ENCODE measurements at places on chromosomes 7 and 10. TPM values are rescaled to one million over a fixed set of nuclear protein-coding genes. Genes with fewer than 3 reads are reported as not detected.

DNA sequence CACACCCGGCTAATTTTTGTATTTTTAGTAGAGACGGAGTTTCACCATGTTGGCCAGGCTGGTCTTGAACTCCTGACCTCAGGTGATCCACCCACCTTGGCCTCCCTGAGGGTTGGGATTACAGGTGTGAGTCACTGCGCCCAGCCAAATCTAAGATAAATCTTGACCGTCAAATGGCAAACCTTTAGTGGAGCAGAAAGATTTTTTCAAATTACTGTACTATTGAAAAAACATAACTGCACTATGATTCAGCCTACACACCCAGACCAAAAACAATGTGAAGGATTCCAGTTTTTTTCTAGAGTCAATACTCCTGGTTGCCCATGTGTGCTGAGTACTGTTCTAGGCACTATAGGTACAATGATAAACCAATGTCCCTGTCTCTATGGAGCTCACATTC, 33.9 kb upstream of the SVIL start:
- no peak overlapping the region for H3K27ac ChIP-seq
- H3K4me3 ChIP-seq: no peak overlapping the region
- no peaks in the 10 kb centered on the region for H3K27me3 ChIP-seq
- no peak for DNase-seq
- no peaks in the 10 kb centered on the region for H3K4me1 ChIP-seq

- H3K27ac ChIP-seq: no peak overlapping the region
- H3K4me3 ChIP-seq: no peak overlapping the region
- no peak for DNase-seq
- H3K4me1 ChIP-seq: no peaks in the 10 kb centered on the region
- no peaks in the 10 kb centered on the region for H3K36me3 ChIP-seq
- H3K27me3 ChIP-seq: peaks cover 9% of the 10 kb centered on the region
Measured at GRCh38 chr7:29749701-29750321, 56.5 kb upstream of the WIPF3 start.

DNA sequence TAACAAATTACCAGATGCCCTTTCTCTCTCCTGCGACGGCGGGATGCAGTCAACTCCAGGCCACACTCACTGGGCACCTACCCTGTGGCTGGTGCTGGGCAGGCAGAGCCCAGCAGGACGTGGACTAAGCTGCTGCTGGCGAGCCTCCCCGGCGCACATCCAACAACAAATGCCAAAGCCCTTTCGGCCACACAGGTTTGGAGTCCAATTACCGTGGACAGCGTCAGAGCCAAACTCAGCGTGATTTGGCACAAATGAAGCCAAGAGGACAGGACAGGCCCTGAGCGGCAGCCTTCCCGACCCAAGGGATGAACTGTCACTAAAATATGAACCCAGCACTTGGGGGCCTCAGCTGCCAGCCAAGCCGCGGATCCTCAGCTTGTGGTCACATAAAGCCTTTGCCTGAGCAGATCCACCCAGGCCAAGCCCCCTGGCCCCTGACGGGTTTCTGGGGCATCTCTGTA, 28.4 kb downstream of the DAGLB start:
- H3K4me3 ChIP-seq: no peak overlapping the region
- DNase-seq: no peak
- H3K36me3 ChIP-seq: peaks cover 7% of the 10 kb centered on the region
- no peaks in the 10 kb centered on the region for H3K4me1 ChIP-seq

The CPED1 gene
- total RNA-seq: 32.3 TPM
